Stimulated activated naive CD4-positive, alpha-beta T cell (primary cell): ENCODE measurements at places on chromosomes 11 and 22.

GRCh38 chr11:44931466-44931865 is 19.2 kb downstream of the TP53I11 start:
- DNase-seq: no peak

GRCh38 chr22:23522623-23523251 is 57.4 kb downstream of the IGLL1 start:
- DNase-seq: no peak

- no peak for DNase-seq
These were observed 9.7 kb downstream of the DGKZ start for GRCh38 chr11:46356924-46357482.

- DNase-seq: no peak
These were observed 47.7 kb downstream of the C11orf91 start for GRCh38 chr11:33652930-33653329.

- DNase-seq: no peak
These were observed 2.6 kb upstream of the KMT5B start for GRCh38 chr11:68215524-68216170.

DNA sequence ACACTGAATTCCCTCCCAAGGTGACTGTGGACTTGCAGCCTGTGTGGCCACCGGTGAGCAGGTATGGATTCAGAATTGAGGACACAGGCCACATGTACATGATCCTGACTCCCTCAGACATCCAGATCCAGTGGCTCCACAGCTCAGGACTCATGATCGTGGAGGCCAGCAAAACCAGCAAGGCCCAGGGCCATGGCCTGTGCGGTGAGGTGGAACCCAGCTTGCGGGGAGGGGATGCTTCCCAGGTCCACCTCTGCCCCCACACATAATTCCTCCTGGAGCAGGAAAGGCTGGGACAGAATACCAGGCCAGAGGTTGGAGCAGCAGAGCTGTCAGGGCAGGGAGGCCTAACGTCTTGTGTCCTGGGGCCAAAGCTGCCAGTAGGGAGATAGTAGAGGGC is 82.1 kb downstream of the OTOG start:
- no peak for DNase-seq

- no peak for DNase-seq
These were observed 355.9 kb downstream of the BUD13 start for GRCh38 chr11:116416852-116417251.

DNA sequence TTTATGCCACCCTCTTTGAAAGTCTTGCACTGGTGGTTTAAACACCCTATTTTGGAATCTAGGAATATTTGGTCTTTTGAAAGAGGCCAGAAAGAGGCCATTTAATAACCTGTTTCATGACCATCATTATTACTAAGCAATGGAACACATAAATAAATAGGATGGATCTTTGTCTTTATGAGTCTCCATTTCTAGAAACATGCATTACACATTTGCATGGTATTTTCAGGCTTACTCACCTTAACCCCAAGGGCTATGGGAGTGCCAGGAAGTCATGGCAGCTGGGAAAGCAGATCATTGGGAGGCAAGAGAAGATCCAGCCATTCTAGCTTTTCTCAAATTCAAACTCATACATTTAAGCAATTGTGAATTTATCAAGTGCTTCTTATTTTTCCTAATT is 185.8 kb upstream of the POU2AF2 start:
- DNase-seq: no peak

GRCh38 chr22:41092847-41093411 is 537 bp downstream of the EP300 start:
- peak; percentile 49 for DNase-seq

- no peak for DNase-seq
These were observed 12.0 kb downstream of the BRD1 start for GRCh38 chr22:49815641-49816091.

- DNase-seq: no peak
These were observed 3.8 kb upstream of the FDX1 start for GRCh38 chr11:110425751-110426545.

DNA sequence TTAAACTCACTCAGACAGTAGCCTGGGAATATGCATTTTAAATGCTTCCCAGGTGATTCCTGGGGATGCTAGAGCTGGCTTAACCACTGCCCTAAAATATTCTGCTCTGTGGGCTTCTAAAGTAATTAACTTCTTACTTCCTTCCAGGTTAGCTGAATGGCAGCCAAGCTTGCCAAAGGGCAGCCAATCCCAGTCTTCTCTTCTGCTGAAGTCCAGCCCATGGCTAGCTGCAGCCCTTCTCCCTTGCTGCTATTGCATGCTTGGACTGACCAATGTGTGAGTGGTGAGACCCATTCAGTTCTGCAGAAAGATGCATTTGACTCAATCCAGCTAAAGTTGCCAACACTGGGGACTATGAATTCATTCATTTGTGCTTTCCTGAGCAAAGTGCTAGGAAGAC is 411.9 kb downstream of the SOX6 start:
- no peak for DNase-seq

GRCh38 chr11:105054723-105055493 is 9.8 kb upstream of the CARD16 start:
- DNase-seq: no peak

DNA sequence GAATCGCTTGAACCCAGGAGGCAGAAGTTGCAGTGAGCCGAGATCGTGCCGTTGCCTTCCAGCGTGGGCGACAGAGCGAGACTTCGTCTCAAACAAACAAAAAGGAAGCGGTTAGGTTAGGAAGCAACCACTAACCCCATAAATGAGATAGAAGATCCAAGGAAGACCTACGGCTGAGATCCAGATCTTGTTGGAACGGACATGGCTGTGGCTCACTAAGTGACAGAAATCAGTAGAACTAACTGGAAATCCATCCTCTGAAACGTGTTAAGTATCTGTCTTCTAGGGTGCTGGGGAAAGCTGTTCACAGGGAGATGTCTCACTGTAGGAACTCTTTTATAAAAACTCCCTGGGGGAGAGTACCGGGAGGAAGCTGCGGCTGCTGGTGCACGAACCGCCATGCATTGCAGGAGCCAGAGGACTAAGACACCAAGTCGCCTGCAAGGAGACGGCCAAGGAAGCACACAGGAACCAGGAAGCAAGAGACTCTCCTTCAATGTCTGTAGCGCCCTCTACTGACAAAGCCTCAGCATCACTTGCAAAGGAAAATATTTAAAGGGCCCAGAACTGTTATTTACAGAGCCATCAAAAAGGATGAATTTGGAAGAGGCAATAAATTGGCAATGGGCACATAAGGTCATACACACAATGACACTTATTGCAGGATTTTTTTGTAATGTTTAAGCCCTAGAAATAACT is 16.9 kb upstream of the SPTY2D1 start:
- no peak for DNase-seq

- DNase-seq: no peak
These were observed 24.3 kb upstream of the IL10RA start for GRCh38 chr11:117961896-117962295.

- no peak for DNase-seq
These were observed 48.2 kb downstream of the CADM1 start for GRCh38 chr11:115456019-115456418.

DNA sequence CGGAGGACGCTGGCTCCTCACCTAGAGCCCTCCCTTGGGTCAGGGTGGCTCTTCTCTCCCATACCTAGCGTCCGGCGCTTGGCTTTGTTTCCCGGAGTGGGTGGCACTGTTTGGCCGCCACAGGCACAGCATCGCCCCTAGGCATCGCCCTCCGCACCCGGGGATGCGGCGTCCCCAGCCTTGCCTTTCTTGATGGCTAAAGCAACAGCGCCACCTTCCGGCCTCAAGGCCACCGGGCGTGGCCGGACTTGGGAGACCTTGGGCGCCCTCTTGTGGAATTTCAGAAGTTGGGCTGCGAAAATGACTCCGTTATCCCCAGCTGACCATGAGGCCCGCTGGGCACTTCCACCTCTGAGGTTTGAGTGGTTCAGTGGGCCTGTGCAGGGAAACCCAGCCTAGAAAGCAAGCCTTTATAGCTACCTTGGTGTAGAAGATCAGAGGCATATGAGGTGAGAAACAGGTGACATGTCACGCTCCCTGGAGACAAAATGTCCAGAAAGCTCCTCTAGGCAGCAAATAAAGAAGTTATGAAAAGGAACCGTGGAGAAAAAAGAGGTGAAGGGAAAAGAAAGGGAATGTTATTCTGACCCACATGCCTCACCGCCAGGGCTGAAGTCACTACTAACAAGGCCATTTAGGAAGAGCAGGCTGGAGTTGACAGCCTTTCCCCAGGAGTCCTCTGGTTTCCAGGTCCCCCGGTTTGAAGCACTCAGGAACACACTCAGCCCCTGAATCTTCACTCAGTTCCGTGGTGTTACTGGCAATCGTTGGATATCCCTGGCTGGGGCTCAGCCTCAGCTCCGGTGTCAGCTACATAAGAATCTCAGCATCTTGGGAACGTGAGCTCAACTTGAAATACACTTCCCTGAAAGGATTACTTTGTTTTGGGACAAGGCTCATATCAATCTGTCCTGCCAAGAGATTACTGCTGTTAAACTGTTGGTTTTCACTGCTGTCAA is 54.1 kb downstream of the SNX19 start:
- peak; percentile 81 for DNase-seq

- no peak for DNase-seq
These were observed 16.5 kb downstream of the GNAZ start for GRCh38 chr22:23086787-23087186.

GRCh38 chr22:27198518-27199035 is 541.2 kb downstream of the MIAT start:
- DNase-seq: no peak

- DNase-seq: no peak
These were observed 129.2 kb downstream of the CTTN start for GRCh38 chr11:70527429-70528045.

- DNase-seq: no peak
These were observed 8.4 kb downstream of the SLCO2B1 start for GRCh38 chr11:75159151-75159953.

DNA sequence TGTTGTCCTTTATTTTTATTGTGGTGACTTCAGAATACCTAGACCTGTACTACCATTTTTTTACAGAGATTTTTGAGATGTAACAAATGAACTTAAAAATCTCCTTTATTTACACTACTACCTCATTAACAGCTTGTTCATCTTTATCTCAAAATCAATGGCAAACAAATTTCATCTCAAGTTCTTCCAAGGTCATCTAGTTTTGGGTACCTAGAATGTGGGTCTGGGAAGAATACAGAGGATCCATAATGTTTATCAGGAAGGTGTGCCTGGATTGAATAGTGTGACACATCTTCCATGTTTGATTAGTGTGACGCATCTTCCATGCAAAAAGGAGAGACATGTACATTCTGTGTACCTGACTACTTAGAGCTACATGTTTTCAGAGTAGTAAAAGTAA is 63.3 kb upstream of the CCDC179 start:
- no peak for DNase-seq

GRCh38 chr11:128453444-128454336 is 133.7 kb downstream of the ETS1 start:
- DNase-seq: no peak

GRCh38 chr22:22893891-22894739 is 6.5 kb downstream of the IGLL5 start:
- DNase-seq: no peak

DNA sequence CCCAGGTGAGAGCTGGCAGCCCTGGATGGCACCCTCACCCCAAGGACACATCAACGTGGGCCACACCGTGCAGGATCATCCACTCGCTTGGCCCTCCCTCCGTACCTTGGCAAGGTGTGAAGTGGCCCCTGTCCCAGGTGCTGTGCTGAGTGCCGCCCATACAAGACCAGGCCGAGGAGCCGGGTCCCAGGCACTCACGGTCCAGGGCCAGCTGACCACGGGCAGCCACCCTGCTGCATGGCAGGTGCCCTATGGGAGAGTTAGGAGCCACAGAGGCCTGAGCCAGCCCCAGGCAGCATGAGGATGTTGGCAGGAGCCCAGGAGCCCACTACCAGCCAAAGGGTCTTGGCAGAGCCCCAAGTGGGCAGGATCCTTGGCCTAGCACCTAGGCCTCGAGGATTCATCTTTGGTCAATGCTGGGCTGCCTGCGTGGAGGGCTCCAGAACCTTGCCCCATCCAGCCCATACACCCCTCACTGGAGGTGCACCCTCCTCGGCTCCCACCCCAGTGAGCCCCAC is 19.6 kb downstream of the RTN4R start:
- DNase-seq: no peak

DNA sequence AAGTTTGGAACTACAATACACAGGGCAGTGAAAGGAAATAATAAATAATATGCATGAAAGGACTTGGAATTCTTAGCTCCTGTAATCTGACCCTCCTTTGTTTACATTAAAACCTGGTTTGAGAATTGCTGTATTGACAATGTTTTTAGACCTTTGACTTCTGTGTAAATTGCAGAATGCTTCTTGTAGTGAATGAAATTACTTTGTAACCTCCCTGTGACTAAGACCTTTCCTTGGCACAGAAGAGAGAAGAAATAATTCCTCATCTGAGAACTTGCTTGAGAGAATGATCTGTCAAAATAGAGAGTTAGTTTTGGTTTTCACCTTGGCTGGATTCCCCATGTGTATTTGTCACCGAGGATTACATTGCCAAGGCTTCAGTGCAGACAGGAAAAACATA is 640.0 kb upstream of the ANO5 start:
- no peak for DNase-seq

DNA sequence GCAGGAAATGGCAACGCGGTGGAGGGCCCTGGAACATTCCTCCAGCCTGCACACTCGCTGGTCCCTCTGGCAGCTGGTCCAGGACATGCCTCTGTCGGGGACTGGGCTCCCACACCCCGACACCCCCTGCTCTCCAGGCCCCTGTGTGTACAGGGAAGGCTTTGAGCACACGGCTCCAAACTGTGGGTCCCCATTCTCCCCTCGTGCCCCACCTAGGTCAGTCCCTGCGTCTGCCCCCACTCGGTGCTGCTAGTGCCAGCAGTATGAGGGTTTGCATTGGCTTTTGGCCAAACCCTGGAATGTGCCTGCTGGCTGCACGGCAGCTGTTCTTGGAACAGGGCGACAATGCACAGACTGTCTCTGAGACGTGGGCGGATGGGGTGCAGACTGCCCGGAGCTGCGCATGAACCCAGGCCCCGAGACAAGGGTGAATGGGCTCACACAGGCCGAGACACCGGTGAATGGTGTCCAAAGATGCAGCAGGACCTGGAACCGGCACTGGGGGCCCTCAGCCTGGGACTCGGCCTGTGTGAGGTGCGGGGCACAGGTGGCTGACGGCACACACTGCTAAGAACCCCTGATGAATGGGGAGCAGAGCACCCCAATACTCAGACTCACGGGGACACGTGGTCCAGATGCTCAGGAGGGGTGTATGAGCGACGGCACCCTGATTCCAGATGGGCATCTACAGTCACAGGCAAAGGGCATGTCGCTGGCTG is 7.5 kb upstream of the SYT8 start:
- DNase-seq: no peak

DNA sequence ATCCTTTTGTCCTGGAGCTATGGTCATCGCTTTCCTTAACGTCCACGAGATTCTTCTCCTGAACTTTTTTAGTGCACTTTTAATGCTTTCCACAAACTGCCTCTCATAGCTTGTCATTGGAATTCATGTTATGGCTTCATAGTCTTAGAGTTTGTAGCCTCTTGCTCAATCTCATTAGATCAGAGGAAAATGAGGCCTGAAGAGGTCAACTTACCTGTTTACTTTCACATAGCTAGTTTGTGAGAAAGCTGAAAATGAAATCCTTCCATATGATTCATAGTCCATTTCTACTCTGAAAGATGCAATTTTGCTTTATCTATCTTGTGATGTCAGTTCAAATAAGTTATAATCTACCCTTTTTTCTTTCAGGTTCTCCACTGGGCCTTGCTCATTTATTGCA is 1747.2 kb upstream of the RAG2 start:
- no peak for DNase-seq

GRCh38 chr11:129146191-129146590 is 45.9 kb downstream of the ARHGAP32 start:
- DNase-seq: no peak
